ENCODE measurements at places on chromosomes 4 and X.

DNA sequence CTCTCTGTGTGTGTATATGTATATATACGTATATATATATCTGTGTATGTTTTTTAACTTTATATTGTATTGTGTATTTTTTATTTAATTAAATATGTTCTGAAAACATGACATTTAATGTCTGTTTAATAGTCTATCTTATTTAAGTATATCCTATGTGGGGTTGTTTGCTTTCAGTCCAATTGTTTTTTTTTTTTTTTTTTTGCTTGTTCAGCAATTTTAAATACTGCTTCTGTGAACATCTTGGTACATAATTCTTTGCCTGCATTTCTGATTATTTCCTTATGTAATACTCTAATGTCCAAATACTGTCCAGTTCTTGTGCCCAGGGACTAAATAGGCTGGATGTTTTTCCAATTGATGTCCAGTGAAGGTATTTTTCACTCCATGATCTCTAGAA is 45.1 kb upstream of the MAD2L1 start:
- DNase-seq = no peak

DNA sequence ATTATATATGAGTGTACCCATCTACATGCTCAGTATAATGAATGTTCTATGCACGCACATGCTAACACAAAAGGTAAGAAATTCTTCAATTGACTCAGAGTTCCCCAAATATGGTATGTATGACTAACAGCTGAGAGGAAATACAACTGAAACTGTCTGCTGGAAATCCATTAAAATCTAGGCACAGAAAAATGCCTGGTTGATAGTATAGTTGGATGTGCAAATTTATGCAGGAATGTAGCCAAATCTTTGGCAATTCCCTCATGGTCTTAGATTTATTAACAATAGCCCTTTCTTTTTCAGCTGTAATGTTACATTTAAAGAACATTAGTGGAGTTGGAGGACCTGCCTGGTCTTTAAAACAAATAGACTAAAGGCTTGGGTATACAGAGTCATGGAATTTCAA is 5.5 kb downstream of the CAMK2D start:
- no peak for DNase-seq

DNA sequence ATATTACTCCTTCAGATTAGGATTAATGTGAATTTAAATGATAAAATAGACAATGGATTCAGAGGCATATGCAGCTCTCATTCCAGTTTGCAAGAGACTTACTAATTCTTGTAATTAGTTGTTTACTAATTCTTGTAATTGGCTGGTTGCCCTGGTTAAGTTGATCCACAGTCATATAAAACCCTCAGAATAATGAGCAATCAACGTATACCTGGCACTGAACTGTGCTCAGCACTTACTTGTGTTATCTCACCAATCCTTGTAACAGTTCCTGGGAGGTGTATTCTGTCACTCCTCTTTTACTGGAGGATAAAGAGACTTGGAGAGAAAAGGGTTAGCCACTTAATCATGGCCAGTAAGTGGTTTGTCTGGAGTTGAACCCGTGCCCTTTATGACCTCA is 10.5 kb downstream of the HERC5 start:
- DNase-seq = no peak

- no peak for DNase-seq
Observed at GRCh38 chr4:71526637-71527406, 188.0 kb downstream of the SLC4A4 start.

DNA sequence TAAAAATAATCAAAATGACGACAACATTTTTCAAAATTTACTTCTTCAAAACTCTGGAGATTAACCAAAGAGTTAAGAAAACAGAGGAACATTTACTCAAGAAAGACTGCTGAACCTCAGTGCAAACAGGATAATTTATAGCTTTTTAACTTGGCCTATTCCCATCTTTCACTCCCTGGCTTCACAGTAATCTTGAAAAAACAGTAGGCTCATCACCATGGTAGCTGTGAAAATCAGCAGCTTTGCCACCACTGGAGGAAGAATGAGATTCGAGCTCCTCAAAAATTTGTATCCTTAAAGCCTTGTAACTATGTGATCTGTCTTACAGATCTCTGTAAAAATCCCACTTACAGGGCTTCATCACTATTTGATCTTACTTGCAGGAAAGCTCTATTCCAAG is 447.7 kb upstream of the CTSO start:
- DNase-seq = no peak

GRCh38 chr4:83019794-83020494 is 9.3 kb upstream of the LIN54 start:
- DNase-seq = no peak

DNA sequence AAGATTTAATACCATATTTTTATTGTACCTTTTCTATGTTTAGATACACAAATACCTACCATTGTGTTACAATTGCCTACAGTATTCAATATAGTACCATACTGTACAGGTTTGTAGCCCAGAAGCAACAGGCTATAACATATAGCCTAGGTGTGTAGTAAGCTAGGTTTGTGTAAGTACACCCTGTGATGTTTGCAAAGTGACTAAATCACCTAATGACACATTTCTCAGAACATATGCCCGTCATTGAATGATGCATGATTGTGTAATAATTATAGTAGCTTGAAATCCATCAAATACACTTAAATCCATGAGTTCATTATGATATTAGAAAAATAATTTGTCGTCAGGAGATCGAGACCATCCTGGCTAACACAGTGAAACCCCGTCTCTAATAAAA is 30.8 kb downstream of the GAB3 start:
- no peak for DNase-seq

DNA sequence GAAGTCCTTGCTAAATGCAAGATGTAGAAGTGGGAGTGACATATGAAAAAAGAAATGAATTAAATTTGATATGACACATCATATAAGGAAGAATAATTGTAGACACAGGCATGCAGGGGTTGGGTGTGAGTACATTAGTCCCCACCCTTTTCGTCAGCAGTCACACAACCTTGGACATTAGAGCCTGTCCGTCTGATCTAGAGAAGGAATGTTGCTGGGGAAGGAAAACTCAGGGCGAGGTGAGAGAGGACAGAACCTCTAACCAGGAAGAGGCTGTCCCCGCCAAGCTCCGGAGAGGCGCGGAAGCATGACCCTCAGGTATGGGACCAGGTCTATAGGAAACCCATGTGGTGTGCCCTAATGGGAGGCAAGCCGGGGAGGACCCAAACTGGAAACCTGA is 102.1 kb downstream of the RELL1 start:
- DNase-seq = no peak

- DNase-seq = no peak
Observed at GRCh38 chr4:153223427-153223801, 19.2 kb downstream of the TRIM2 start.

DNA sequence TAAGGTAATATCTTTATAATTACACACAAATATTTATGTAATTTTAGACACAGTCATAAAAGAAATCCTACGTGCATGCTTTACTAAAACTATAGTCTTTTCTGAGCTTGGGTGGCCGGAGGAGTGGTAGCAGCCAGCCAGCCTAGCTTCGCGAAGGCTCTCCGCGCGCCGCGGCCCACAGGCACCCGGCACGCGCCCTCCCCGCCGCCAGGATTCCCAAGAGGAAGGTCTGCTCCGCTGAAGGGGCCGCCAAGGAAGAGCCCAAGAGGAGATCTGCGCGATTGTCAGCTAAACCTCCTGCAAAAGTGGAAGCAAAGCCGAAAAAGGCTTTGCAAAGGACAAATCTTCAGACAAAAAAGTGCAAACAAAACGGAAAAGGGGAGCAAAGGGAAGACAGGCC is 8.7 kb upstream of the PJA1 start:
- no peak for DNase-seq

DNA sequence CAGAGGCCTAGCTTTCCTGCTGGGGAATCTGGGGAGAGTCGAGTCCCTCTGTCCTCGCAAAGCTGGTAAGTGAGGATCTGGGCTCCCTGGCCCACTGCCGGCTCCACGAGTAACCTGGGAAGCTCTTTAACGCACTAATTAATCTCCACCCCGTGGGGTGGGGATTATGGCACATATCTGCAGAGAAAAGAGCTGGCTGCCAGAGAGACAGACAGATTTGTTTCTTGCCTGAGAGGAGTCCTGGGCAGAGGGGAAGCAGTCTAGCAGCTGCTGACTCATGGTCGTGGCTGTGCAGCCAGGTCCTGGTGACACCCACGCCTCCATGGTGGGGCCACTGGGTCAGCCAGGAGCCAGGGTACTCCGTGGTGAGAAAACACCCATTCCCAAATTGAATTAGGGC is 14.0 kb downstream of the SORCS2 start:
- DNase-seq = no peak

- no peak for DNase-seq
Observed at GRCh38 chr4:986428-986878, 391 bp upstream of the IDUA start.

GRCh38 chr4:1043651-1044468 is 32.4 kb downstream of the FGFRL1 start:
- peak; percentile 58 for DNase-seq

DNA sequence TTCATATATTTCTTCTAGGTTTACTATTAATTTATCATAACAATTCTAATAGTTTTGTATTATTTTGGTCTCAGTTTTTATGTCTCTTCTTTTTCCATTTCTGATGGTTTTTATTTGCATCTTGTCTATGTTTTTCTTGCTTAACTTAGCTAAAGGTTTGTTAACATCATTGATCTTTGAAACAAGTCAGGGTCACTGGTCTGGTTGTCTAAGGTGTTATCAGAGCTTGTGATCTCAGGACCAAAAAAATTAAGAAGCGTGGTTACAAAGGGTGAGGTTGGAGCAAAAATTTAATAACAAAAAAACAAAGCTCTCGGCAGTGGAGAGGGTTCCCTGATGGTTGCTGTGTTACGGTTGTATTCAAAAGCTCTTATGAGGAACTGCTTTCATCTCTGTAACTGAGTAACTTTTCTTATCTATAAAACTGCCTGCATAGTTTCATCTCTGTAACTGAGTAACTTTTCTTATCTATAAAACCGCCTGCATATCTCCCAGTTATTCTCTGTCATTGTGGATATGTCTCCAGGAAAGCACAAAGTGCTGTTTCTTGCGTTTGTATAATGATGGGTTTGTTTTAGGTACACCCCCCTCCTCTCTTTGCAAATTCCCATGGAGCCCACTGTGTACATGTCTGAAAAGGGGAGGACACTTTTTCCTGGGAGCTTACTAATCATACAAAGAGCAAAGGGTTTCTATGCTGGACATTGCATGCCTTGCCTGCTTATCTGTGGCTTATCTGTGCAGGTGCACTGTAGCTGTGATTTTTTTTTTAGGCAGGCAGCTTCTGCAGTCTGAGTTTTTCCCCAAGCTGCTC is 62.4 kb upstream of the UGT2B15 start:
- peak; percentile 25 for DNase-seq

- no peak for DNase-seq
Observed at GRCh38 chrX:133660281-133660680, 245.0 kb upstream of the GPC4 start.

GRCh38 chrX:12301288-12301687 is 163.0 kb downstream of the FRMPD4 start:
- no peak for DNase-seq

- no peak for DNase-seq
Observed at GRCh38 chrX:130896026-130896425, 7.0 kb downstream of the ENOX2 start.

DNA sequence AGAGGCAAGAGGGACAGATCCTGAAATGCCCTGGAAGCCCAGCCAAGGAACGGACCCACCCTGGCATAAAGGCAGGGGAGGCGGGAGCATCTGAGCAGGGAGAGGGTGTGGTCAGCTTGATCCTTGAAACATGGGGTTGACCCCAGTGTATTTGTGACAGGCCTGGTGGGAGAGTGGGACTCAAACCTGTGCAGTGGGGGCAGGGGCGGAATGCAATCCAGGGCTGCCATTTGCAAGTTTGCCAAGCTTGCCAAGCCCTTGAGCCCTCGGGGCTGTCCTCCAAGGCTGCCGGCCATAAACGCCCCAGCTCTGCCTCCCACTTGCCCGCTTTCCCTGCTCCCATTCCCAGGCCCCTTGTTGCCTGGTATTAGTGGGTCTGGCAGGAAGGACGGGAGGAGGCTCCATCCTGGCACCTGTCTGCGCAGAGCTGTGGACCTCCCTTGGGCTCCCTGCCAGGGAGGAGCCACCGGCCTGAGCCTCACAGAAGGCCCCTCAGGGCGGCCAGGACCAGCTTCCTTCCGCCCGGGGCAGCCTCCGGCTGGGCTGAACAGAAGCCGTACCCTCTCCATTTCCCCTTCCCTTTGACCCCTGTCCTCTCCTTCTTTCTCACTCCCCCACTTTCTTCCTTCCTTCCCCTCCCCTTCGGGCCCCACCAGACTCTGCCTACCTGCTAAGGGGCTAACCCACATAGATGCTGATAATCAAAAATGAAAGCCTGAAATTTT is 661 bp downstream of the S100P start:
- no peak for DNase-seq

- no peak for DNase-seq
Observed at GRCh38 chr4:71156616-71157015, 163.2 kb downstream of the DCK start.

GRCh38 chrX:107153005-107153404 is 34.4 kb upstream of the RBM41 start:
- no peak for DNase-seq

- no peak for DNase-seq
Observed at GRCh38 chrX:78383594-78383993, 56.2 kb upstream of the CYSLTR1 start.
